T-helper 2 cell treated with Interferon-gamma antibody and Interleukin-4, amounts not matched to agents 5 μg/mL and 100 μg/mL, for 36 hours (primary cell): ENCODE measurements at places on chromosomes 16 and 17.

DNA sequence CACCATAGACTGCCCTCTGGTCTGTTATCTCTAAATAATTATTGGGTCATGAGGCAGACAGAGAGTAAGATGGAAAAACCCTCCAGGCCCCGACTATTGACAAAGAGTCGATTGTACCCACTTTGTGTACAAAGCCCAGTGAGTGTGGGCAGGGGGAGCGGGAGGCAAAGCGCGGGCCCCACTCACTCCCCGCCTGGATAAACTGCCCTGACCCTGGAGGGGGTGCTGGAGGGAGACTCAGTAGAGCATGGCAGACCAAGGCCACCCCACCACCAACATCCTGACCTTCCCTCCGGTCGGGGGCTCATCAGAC, 11.2 kb upstream of the CPSF4L start:
- DNase-seq = no peak

DNA sequence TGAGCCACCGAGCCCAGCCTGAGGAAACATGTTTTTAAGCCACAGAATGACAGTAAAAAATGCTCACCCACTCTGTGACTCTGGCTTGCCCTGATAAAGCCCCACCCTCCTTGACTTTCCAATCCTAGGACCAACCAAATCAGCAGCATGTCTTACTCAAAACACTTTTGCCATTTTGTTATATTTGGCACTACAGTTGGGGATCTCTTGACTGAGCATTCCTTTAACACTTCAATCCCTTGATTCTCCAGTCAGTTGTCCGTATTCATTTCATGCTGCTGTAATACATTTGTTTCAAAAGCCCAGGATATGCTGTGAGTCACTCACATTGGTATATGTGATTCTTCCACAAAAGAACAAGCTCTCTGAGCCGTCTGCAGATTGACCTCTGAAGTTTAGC, 8.2 kb downstream of the MYH3 start:
- no peak for DNase-seq

DNA sequence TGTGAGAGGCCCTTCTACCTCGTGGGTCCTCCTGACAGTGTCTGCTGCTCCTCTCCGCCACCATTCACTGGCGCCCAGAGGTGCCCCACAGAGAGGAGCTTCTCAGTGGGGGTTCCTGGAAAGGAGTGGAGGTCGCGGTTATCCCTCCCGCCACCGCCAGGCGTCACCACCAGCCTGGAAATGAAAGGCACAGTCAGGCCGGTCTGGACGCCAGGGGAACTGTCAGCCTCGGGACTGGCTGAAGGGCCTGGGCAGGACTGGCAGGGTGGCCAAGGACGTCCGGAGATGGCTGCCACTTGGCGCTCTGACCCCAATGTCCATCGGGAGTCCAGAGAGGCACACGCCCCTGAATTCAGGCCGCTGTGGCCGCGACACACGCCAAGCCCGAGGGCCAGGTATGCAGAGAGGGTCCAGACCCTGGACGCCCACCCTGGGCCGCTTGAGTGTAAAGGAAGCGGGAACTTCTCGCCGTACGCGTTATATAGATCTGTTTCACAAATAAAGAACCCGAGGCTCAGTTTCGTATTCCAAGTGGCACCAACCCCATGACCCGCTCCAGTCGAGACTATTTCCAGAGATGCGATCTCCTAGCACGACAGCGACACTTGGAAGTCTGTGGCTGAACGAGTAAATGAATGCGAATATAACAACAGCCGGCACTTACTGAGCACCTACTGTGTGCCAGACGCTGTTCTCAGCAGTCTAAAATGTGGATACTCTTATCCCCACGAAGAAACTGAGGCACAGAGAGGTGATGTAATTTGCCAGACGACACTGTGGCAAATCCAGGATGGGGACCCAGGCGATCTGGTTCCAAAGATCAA, 7.6 kb upstream of the NXPH3 start:
- DNase-seq = peak; percentile 80

GRCh38 chr17:61487161-61487988, 35.2 kb downstream of the TBX4 start:
- no peak for DNase-seq

- DNase-seq = peak; percentile 68
These were observed 4.5 kb upstream of the HSD17B1 start for GRCh38 chr17:42548070-42548837.
